ENCODE measurements at places on chromosomes 7 and 10.

GRCh38 chr10:21315645-21316220 lies 209.7 kb downstream of the SKIDA1 start:
- no peak for DNase-seq

- DNase-seq = no peak
Observed at GRCh38 chr10:72719941-72720592, 28.1 kb downstream of the MCU start.

DNA sequence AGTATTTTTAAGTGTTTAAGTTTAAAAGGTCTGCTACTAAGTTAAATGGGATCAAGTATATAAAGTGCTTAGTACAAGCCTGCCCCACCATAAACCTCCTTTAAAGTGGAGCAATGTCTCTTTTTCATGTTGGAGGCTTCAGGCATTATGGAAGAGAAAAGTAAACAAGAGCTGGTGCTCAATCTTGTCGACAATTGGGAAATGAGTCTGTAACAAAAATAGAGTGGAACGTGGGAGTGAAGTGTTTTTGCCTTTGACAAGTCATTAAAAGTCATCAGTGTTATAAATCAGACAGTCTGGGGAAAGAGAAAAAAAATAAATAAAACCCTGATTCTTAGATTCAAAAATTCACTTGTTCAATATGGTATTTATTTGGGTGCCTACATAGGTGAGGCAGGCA lies 44.7 kb downstream of the DNAJC12 start:
- DNase-seq = no peak

DNA sequence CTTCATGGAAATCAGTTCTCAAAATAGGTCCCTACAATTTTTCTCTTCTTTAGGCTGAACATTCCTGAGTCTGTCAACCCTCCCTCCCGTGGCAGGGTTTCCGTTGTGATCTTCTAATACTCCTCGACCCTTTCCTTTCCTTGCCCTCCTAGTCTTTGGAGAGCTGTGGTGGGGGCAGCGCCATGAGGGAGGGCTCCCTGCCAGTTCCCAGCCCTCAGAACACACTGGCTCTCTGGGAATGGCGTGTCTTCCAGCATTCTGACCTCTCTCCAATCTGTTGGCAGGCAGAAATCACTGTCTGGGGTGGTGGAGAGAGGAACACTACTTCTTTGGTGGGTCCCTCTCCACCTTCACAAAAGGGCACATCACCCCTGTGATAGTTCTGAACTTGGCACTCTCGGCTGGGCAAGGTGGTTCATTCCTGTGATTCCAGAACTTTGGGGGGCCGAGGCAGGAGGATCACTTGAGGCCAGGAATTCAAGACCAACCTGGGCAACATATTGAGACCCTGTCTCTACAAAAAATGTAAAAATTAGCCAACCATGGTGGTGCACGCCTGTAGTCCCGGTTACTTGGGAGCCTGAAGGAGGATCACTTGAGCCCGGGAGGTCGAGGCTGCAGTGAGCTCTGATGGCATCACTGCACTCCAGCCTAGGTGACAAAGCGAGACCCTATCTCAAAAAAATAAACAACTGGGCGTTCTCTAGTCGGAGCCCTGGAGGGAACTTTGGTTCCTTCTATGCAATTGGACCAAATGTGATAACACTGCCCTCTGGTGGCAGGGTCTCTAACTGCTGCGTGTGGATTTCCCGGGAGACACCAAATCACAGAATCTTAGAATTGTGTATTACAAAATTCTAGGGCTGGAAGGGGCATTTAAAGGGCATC lies 13.1 kb upstream of the ARPC1A start:
- DNase-seq = peak; percentile 63

DNA sequence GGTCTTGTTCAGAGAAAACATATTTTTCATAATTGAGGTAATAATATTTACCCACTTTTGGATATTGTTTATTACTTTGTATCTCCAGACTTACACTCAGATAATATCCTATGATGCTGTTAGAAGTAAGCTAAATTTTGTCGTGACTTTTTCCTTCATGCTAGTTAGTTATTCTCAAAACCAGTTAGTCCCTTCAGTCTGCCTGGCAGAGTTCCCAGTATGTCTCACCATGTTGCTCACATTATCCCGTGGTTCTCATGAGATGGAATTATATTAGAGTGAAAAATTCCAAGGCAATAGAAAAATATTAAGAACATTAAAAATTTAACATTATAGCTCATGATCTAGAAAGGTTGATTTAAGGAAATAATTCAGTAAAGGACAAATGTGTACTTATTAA lies 81.5 kb upstream of the SMIM30 start:
- no peak for DNase-seq

GRCh38 chr10:113301342-113301984 lies 251.4 kb upstream of the HABP2 start:
- DNase-seq = no peak

DNA sequence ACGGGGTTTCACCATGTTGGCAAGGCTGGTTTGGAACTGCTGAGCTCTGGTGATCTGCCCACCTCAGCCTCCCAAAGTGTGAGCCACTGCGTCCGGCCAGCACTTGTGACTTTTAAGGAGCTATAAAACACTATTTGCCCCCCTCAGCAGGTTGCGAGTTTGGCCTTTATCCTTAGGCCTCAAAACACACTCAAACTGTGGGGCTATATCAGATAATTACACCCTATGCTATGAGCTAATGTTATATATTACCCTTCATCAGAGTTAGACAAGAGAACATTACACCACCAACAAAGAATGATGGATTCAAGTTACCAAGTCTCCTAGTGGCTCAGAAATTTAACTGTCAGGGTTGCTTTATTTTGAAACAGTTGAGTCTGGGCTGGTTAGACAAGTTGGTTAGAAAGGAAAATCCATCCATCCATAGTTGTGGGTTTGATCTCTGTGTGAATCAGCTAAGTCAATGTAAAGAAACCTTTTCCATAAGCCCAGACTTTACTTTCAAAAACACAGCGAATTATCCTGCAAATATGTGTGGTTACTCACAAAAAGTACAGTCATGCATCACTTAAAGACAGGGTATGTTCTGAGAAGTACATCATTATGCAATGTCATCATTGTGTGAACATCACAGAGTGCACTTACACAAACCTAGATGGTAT lies 115.8 kb downstream of the SEMA3D start:
- no peak for DNase-seq

DNA sequence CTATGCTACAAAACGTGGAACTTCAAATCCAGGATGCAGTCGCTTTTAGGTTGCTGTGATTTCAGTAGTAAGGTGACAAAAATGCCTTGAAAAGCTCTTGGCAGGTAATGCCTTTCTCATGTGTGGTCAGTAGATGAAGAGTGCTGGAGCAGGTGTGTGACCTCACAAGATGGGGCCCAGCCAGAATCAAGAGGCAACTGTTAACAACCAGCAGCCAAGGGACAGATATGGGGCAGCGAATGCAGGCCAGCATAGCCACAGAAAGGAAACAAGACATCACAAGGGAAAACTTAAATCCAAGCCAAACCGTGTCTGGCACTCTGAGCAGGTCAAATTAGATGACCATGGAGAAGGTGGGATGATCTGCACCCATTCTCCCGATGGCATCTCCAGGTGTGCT lies 12.3 kb downstream of the HUS1 start:
- no peak for DNase-seq

DNA sequence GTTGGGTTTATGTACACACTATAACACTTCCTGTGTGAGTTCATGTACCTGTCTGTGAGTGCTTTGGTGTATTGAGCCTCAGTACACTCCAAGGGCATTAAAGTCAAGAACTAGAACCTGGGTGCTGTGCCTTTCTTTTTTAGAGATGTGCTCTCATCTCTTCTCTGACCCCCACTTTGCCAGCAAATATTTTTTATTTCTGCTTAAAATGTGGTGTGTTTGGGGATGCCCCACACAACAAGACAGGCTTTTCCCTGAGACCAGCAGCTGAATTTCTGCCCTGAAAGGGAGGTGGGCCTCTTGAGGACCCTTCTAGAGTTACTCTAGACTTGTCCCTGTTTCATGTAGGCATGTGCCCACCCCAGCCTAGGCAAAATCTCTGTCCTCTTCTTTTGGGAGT lies 14.3 kb downstream of the KCTD7 start:
- no peak for DNase-seq

DNA sequence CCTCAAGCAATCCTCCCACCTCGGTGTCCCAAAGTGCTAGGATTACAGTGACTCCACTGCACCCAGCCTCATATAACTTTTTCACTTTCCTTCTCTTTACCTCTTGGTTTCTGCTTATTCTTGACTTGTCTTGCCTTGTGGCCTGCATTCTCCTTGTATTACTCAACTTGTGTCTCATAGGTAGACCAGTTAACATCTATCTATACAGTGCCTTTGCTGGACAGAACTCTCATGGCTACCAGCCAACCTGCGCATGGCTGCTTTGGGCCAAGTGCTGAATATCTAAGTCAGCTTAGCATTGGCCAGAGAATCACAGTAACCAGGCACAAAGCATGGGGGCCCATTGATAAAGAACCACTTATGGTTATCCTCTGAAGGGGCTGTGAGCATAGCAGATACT lies 42.6 kb upstream of the ZNRF2 start:
- DNase-seq = no peak

DNA sequence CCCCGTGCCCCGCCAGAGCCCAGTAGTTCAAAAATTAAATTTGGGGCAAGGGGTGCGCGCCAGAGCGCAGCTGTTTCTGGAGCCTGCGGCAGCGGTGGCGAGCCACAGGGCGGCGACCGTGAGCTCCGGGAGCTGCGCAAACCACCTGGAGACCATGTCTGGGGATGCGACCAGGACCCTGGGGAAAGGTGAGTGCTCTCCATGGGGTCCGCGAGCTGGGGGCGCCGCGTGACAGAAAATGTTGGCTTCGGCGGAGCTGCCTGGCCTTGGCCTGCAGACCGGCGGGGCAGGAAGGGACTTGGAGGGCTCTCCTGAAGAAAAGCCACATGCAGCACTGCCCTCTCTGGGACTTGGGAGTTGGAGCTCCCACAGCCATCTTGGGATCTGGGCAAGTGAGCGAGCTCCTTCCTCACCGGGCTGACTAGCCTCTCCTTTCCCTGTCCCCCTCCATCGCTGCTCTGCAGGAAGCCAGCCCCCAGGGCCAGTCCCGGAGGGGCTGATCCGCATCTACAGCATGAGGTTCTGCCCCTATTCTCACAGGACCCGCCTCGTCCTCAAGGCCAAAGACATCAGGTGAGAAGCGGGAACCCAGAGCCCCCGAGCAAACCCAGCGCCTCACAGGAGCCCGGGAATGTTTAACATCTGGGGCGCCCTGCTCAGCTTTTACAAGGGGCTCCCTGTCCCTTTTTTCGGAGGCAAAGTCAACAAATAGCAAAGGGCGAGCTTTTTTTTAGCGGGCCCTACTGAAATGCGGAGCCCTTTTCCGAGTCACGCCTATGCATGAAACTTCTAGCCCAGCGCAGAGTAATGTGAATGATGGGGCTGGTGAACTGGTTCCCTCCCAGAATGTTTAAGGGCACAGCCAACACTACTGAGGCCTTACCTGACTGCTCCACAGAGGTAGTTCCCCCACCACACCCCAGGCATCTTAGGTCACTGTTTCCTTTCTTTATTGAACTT lies 6.1 kb downstream of the GSTO2 start:
- DNase-seq = peak; percentile 43

- DNase-seq = no peak
Observed at GRCh38 chr7:112202816-112203215, 3.4 kb downstream of the DOCK4 start.

GRCh38 chr10:18666810-18667209 lies 7.6 kb downstream of the ARL5B start:
- no peak for DNase-seq

DNA sequence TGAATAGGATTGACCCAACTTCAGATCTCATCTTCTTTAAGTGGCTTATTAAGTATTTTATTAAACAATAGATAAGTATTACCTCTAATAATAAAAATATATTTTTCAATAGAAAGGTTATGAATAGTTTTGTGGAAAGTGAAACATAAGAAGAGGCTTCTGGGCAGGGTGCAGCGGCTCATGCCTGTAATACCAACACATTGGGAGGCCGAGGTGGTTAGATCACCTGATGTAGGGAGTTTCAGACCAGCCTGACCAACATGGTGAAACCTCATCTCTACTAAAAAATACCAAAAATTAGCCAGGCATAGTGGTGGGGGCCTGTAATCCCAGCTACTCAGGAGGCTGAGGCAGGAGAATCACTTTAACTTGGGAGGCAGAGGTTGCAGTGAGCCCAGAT lies 26.5 kb downstream of the GPR85 start:
- DNase-seq = no peak

- DNase-seq = no peak
Observed at GRCh38 chr10:7239312-7239985, 171.4 kb downstream of the SFMBT2 start.

DNA sequence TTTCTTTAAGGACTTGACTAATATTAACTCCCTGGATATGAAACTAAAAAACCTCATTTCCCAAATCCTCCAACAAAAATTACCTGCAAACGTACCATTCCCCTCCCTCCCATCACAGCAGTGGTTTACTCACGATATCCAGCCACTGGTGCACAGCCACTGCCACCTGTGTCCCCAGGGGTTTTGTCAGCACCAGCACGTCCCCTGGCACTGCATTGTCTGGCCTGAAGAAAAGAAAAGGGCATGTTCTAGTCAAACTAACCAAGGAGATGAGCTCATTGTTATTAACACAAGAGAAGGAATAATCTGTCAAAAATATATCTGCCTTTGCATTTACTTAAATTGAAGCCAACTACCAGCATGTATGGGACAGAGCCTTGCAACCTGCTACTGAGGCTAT lies 18.5 kb downstream of the SEPHS1 start:
- no peak for DNase-seq

DNA sequence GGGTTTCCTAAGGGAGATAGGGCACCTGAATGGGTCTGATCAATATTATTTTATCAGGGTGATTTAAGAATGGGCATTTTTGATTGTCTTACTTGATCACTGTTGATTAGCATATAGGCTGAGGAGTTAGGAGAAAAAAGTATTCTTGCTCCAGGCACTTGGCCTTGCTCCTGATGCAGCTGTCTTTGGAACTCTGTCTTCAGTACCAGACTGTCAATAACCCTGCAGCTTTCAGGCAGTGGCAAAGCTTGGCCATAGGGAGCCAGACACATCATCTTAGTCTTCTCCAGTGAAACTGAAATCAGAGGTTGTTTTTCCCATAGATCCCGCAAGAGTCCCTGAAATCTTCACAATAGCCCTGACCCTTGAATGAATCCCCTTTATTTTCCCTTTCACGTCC lies 47.2 kb downstream of the EXOC4 start:
- no peak for DNase-seq

GRCh38 chr7:30301751-30302150 lies 17.4 kb downstream of the ZNRF2 start:
- no peak for DNase-seq

Measured in CD4-positive, alpha-beta memory T cell (primary cell).